ENCODE measurements at places on chromosomes 7 and 10.
A peak's percentile ranks its signal among the peaks of the same experiment; 100 is the strongest.

DNA sequence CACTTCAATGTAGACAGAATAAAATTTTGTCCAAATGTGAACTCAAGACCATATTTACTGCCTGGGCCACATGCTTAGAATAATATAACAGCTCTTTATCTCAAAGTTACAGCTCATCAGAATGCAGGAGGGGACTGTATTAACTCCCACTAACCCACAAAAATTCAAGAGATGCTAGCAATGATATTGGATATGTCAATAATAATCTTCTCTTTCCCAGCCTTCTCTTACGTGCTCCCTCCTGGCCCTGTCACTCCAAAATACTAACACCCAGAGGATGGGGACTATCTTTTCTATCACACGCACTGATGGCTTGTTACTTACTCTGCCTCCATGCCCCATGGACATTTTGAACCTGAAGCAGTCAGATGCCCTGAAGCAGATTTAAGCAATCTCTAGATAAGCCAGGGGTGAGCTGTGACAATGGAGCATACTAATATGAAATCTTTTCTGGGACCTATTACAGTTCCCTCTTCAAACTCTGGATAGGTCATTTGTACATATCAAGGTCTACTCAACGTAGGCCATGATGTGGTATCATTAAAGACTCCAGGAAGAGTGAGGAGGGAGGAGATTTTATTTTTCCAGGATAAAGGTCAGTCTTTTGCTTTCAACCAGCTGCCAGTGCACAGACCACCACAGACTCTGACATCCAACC is 803.0 kb downstream of the GRM8 start:
- no peak for DNase-seq

- DNase-seq = no peak
Observed at GRCh38 chr10:70292004-70292403, 8.2 kb upstream of the NPFFR1 start.

GRCh38 chr7:155057076-155057475 is 13.0 kb upstream of the HTR5A start:
- peak; percentile 10 for DNase-seq

GRCh38 chr7:2405201-2405600 is 1.8 kb downstream of the CHST12 start:
- DNase-seq = no peak

DNA sequence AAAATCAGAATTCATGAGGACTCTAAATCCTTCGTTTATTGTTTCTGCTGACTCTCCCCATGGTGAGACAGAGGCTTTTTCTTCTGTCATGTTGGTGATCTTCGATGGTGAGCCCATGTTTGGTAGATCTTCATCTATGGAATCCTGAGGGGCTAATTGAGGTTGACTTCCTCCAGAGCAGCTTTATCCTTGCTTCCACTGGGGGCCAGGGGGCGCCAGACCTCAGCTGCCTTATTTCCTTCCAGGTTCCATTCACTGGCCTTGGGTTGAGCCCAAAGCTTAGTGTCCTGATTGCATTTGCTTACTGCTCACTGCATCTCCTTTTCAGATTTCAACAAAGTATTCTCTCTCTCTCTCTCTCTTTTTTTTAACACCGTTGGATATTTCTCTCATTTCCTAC is 80.7 kb downstream of the GCC1 start:
- no peak for DNase-seq

GRCh38 chr10:116809483-116810119 is 39.7 kb upstream of the ENO4 start:
- peak; percentile 28 for DNase-seq

- no peak for DNase-seq
Observed at GRCh38 chr10:119323085-119324016, 116.0 kb downstream of the GRK5 start.

DNA sequence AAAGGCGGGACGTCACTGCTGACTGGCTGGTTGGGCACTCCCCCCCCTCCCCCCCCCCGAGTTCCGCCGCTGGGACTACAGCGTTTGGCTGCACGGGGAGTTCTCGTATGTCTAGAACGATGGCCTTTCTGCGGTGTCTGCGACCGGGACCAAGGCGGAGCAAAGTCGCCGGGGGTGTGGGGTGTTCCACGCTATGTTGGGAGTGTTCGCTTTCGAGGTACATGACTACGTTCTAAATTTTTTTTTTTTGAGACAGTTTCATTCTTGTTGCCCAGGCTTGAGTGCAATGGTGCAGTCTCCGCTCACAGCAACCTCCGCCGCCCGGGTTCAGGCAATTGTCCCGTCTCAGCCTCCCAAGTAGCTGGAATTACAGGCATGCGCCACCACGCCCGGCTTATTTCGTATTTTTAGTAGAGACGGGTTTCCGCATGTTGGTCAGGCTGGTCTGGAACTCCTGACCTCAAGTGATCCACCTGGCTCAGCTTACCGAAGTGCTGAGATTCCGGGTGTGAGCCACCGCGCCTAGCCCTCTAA is 573 bp upstream of the IDI1 start:
- no peak for DNase-seq

GRCh38 chr7:20033621-20034400 is 183.4 kb downstream of the MACC1 start:
- DNase-seq = no peak

GRCh38 chr7:94056796-94057207 is 52.6 kb upstream of the BET1 start:
- no peak for DNase-seq

DNA sequence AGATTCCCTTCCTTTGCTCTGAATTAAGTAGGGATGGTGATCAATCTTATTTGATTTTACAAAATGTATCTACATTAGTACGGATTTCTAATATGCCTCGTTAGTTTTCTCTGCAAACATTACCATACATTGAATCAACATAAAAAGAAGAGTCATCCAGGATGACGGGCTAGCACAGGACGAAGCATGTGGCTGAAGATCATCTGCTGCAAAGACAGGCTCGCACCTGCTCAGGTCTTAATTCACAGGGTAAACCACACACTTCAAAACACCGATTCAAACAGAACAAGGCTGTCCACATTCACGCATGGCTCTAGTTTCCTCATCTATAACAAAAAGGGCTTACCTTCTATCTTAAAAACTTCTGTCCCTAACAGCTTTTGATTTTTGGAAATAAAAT is 323.0 kb downstream of the PARD3 start:
- DNase-seq = no peak

DNA sequence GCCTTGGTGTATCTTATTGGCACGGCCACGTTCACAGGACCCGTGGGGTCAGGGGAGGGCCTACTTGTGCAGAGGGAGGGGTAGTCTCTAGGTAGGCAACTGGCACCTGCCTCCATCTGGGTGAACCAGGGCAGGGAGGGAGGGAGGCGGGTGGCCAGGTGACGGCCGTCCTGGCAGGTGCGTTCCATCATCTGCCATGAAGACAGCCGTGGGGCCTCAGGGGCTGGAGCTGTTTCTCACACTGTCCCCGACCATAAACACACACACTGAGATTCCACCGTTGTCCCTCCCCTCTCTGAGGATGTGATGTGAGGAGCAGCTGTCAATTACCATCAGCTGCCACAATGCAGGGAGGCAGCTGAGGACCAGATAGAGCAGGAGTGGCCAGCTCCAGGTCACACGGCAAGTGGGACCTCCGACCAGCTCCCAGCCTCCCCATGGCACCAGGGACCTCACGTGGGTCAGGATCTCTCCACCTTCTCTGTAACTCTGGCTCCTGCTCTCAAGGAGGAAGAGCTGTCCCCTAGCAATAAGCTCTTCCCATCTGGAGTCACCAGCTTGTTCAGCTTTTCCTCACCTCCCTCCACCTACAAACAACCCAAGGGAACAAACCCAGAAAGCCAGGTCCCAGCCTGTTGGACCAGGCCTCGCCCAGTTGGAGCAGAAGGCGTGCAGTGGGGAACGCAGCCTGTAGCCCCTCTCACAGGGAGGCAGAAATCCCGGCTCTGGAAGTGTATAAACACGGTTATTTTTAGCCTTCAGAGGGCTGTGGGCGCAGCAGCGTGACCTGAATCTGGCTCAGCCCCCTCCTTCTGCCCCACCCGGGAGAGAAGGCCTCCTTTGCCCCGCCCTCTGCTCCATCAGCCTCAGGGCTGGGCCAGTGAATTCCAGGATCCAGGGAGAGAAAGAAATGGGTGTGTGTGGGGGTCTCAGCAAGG is 33.1 kb downstream of the ZMIZ1 start:
- peak; percentile 60 for DNase-seq

GRCh38 chr10:6920072-6921019 is 340.3 kb upstream of the PRKCQ start:
- peak; percentile 81 for DNase-seq

GRCh38 chr10:51073453-51074237 is 642 bp upstream of the PRKG1 start:
- DNase-seq = peak; percentile 27

GRCh38 chr10:5708356-5708755 is 23.7 kb downstream of the TASOR2 start:
- DNase-seq = no peak

GRCh38 chr10:33291053-33291592 is 43.3 kb downstream of the NRP1 start:
- DNase-seq = no peak

DNA sequence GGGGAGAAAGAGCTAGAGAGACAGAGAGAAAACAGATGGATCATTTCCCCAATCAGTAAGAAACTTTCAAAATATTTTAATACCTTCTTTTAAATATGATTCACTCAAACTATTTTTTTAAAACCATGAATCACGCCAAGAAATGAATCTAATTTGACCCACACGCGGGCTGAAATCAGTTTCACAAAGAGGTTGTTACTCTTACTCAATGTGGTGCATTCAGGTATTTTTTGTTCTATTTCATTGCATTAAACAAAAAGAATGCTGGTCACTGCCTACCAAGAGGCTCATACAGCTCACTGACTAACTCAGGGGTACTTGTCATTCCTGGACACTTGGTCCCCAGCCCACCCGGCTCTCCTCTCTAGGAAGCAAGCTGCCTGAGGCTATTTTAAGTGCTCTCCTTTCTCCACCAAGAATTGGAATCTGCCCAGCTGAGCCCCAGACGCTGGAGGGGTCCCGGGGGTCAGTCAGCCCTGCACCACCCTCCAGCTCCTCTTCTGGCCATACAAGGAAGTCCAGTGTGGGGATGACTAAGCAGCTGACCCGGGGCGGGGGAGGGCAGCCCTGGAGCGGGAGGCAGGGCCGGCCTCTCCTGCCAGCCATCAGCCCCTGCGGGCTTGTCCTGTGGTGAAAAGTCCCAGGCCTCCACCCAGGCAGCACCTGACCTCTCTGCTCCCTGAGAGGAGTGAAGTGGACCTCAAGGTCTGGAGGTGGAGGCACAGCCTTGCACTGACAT is 21.7 kb upstream of the PFKP start:
- no peak for DNase-seq

DNA sequence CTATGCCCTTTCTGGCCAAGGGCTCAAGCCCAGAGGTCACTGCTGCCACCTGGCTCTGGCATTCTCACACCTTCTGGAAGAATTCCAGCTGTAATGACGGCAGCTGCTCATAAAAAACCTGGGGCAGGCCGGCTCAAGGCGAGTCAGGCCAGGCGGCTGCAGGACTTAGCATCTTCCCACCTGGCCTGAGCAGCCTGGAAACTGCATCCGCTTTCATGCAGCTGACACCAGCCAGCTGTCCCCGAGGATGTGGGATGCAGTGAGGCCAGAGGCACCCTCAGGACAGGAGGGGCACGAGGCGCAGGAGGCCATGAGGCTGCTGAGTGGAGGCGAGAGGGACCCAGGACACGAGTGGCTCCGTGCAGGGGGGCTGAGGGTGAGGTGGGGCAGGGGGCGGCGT is 47.5 kb upstream of the ADGRA1 start:
- no peak for DNase-seq
